ENCODE measurements at places on chromosomes 1 and 21.

DNA sequence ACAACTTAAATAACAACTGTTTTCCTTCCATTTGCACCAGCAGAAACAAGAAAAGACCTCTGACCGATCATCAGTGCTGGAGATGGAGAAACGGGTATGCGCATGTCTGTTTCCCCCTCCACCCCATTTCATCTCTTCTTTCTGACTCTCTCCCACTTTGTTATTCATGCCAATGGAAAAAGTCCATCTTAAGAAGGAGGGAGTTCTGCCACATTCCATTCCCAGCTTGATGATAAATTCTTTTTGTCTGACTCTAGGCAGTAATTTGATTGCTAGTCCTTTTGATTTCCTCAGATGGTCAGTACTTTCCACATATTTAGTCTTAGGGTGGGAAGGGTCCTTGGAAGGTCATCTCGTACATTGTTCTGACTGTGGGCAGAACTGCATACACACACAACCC is 142.5 kb downstream of the SYT2 start:
- H3K4me1 ChIP-seq, result peaks cover 21% of the 10 kb centered on the region
- H3K36me3 ChIP-seq, result no peaks in the 10 kb centered on the region
- no peak for DNase-seq
- no peaks in the 10 kb centered on the region for H3K27me3 ChIP-seq
- H3K4me3 ChIP-seq, result no peak overlapping the region
- H3K27ac ChIP-seq, result peak overlapping the region; percentile 32

DNA sequence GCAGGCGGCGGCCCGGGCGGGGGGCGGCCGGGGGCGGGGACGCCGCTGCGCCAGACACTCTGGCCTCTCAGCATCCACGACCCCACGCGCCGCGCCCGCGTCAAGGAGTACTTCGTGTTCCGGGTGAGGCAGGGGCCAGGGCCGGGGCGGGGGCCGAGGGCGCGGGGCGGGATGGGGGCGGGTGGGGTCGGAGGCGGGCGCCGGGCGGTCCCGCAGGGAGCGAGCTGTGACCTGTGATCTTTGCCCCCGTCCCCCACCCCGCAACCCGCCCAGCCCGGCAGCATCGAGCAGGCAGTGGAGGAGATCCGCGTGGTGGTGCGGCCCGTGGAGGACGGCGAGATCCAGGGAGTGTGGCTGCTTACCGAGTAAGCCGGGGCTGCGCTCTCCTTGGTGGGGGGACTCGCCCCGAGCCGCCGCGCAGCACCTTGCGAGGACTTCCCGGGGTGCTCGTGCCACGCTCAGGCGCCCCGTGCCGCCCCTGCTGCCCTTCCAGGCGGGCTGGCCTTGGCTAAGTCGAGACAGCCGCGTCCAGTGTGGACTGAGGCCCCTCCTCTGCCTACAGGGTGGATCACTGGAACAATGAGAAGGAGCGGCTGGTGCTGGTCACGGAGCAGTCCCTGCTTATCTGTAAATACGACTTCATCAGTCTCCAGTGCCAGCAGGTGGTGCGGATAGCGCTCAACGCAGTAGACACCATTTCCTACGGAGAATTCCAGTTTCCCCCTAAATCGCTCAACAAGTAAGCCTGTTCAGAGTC is 514 bp downstream of the TPRG1L start:
- peak overlapping the region; percentile 66 for H3K4me3 ChIP-seq
- peak; percentile 45 for DNase-seq
- peaks cover 4% of the 10 kb centered on the region for H3K4me1 ChIP-seq
- no peaks in the 10 kb centered on the region for H3K27me3 ChIP-seq

DNA sequence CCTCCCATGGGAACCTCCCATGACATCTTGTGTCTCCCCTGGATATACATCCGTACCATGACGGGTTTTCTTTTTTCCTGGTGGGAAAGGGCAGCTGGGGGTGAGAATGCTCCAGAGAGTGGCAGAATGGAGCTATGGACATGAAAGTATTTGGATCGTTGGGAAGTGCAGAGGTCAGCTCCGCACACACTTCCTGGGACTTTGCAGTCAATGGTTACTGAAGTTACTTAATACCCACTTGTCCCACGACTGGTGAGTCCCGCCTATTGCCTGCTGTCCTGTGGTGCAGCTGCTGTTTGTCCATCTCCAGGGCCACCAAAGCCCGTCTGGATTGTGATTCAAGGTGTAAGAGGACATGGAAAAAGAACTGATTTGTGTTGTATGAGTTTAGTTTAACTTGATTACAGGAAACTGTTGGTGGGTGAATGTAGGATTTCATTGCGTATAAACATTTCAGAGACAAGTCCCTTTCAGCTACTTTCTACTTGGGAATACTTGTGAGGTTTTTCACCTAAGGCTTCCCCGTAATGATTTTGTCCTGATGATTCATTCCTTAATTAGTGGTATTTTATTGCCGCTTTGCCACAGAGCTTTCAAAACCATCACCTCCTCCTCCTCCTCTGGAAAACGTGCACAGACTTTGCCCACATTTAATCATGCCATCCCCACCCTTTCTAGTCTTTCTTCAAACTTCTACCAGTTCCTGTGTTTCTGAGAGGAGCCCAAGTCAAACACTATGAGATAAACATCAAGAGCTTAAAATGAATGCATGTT is 308.8 kb downstream of the KIF26B start:
- no peak overlapping the region for H3K4me3 ChIP-seq
- no peaks in the 10 kb centered on the region for H3K36me3 ChIP-seq
- H3K4me1 ChIP-seq, result no peaks in the 10 kb centered on the region
- H3K27ac ChIP-seq, result no peak overlapping the region

- no peaks in the 10 kb centered on the region for H3K27me3 ChIP-seq
- no peaks in the 10 kb centered on the region for H3K36me3 ChIP-seq
- H3K4me3 ChIP-seq, result no peak overlapping the region
- peak; percentile 82 for DNase-seq
- H3K27ac ChIP-seq, result no peak overlapping the region
These were observed 197.0 kb upstream of the UBE2U start for GRCh38 chr1:64006276-64007051.
